Left renal pelvis (tissue), 4 donors: ENCODE measurements at places on chromosomes 1 and 21.

- DNase-seq = no peak
Observed at GRCh38 chr1:17515902-17516301, 23.6 kb upstream of the ARHGEF10L start.

DNA sequence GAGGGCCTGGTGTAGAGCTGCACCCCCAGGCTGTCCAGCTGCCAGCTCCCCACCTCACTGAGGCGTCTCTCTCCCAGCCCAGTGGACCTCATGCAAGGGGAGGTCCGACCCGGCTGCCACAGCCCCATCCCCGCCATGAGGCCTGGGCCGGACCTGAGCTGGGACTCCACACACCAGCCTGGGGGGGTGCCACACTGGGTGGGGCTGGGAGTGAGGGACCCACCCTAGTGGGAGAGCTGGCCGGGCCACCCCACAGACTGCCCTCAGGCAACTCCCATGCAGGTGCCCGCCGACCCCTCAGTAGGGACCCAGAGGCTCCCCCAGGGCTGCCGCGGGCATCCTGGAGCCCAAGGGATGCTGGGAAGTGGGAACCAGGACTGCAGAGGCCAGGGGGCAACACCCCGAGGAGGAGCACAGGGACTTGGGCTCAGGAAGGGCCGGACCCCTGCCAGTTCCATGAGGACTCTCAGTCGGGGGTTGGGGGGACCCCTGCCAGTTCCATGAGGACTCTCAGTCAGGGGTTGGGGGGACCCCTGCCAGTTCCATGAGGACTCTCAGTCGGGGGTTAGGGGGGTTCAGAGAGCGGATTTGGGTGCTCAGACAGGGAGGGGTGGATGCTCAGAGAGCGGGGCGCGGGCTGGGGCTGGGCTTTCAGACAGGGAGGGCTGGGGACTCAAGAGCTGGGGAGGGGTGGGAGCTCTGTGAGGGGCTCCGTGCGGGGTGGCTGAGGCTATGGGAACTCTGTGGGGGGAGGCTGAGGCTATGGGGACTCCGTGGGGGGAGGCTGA lies 1.2 kb upstream of the RNF223 start:
- no peak for DNase-seq

- DNase-seq = no peak
Observed at GRCh38 chr1:11985851-11986250, 5.6 kb downstream of the MFN2 start.

- DNase-seq = no peak
Observed at GRCh38 chr1:63501256-63501655, 21.8 kb downstream of the ITGB3BP start.

- no peak for DNase-seq
Observed at GRCh38 chr1:35797380-35797779, 10.4 kb upstream of the AGO4 start.

GRCh38 chr1:108961752-108962486 lies 1.4 kb downstream of the CLCC1 start:
- no peak for DNase-seq

DNA sequence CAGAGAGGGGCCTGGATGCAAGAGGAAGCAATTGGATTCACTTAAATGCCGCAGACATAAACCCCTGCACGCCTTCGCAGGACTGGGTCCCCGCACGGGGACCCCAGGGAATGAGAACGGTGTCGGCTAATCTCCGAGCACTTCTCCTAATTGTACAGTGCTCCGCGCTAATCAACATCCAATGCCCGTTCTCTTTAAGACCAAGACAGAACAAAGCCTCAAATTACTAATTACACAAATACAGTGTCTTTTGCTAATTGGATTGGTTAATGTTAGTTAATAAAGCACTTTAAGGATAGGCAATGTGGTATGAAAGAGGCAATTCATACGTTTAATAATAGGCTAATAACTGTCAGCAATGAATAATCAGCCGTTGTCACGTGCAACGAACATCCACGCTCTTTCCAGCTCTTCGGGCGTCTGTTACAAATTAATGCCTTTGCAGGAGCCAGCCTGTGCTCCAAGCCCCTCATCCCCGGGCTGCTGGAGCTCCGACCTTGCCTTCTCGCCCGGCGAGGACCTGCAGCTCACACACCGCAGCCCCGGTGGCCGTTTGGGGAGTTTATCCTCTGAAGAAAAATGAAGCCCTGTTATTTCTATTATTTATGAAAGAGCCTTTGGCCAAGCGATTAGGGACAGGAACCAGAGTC lies 157.8 kb downstream of the PRDM16 start:
- DNase-seq = no peak

GRCh38 chr1:204453141-204453772 lies 41.3 kb downstream of the PIK3C2B start:
- no peak for DNase-seq

DNA sequence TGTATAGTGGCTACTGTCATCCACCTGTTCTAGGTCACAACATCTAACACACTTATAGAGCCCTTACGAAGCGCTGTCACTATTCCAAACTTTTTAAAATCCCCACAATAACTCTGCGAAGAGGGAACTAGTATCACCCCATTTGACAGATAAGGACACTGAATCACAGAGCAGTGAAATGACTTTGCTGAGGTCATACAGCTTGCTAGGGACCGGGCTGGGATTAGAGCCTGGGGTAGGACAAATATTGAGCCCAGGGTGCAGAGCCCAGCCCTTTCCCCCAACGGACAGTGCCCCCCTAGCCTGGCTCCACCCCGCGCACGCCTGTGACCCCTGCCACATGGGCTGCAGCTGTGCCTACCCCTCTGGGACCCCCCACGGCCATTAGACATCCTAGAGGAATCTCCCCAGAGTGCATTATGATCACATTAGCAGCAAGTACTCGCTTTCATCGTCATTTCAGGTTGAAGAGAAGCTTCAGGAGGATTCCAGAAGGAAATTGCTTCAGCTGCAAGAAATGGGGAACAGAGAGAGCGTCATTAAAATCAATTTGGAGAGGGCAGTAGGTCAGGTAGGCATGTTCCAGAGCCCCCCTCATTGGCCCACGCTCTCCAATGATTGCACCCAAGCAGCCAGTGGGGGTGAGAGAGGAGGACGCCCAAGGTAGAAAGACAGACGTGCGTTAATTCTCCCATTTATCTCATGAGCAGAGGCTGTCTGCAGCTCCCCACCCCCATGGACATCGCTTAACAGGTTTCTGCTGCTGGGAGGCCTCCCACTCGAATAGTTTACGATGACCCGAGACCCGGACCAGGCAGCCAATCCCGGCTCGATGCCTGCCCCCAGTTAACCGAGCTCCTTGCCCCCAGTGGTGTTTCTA lies 77.2 kb downstream of the FHAD1 start:
- DNase-seq = no peak

DNA sequence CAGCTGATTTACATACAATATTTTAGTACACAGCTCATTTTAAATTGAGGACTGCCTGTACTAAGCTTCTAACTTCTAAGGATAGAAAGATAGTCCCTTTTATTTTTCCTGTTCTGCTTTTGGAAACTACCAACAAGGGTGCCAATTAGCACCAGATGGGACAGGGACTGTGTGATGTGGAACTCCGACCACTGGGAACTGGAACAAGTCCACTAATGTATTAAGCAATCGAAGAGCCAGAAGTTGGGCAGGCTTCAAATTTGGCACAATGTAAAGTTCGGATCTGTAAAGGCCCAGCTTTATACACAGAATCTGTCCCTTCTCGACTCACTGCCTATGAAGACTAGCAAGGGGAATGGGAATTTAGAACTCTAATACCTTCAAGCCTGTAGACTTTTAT lies 149.3 kb downstream of the ZC3H11B start:
- DNase-seq = no peak

- DNase-seq = no peak
Observed at GRCh38 chr21:42311816-42312625, 3.2 kb downstream of the TFF3 start.

GRCh38 chr1:162033428-162033827 lies 9.8 kb upstream of the OLFML2B start:
- DNase-seq = no peak

GRCh38 chr1:203041351-203041932 lies 15.2 kb downstream of the PPFIA4 start:
- DNase-seq = no peak

DNA sequence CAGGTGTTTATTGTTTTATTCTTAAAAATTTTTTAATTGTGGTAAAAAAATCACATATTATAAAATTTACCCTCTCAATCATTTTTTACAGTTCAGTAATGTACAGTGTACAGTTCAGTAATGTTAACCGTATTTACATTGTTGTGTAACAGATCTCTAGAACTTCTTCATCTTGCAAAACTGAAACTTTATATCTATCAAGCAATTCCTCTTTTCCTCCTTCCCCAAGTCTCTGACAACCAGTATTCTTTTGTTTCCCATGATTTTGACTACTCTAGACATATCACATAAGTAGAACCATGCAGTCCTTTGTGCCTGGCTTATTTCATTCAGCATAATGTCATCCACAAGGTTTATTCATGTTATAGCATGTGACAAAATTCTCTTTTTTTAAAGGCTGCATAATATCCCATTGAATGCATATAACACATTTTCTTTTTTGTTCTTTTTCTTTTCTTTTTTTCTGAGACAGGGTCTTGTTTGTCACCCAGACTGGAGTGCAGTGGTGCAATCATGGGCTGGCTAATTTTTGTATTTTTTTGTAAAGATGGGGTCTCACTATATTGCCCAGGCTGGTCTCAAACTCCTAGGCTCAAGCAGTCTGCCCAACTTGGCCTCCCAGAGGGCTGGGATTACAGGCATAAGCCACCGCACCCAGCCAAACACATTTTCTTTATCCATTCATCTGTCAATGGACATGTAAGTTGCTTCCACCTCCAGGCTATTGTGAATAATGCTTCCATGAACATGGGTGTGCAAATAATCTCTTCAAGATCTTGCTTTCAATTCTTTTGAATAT lies 17.2 kb upstream of the RCSD1 start:
- no peak for DNase-seq

GRCh38 chr1:1232796-1233566 lies 944 bp downstream of the B3GALT6 start:
- DNase-seq = no peak

DNA sequence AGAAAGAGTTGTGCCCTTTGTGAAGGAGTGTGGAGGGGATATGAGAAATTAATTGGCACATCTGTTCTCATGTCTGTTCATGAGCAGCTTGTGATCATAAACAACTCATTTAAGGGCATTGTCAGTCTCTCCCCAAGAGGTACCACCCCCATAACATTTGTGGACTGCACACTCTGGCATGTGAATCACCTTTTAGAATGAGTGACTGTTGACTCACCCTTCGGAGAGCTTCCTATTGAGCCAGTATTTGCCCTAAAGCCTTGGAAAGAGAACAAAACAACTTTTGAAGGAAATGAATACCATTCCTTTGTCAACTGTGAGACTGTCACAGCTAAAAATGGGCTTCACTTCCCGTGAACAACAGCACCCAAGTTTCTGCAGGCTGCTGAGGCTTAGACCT lies 27.5 kb upstream of the MYSM1 start:
- DNase-seq = no peak

- no peak for DNase-seq
Observed at GRCh38 chr1:65022216-65022615, 55.9 kb upstream of the JAK1 start.

- DNase-seq = no peak
Observed at GRCh38 chr1:19514391-19514831, 29.1 kb upstream of the CAPZB start.

- DNase-seq = no peak
Observed at GRCh38 chr21:31484219-31484618, 140.2 kb upstream of the TIAM1 start.

DNA sequence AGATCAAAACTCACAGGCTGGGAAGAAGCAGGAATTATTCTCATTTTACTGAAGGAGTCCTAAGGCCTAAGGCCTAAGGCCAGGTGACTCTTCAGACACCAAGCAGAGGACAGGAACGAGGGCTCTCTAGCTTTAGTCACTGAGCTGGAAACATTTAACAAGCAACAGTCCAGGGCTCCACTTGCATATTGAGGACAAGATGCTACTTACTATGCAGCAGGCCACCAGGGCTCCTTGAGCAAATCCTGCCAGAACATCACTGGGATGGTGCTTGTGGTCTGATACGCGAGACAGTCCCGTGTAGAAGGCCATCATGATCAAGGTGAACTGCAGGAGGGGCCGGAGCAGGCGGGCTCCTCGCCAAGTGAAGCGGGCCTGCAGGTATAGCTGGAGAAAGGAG lies 67.6 kb downstream of the PLPP3 start:
- DNase-seq = no peak

GRCh38 chr1:240314845-240315801 lies 223.4 kb downstream of the FMN2 start:
- no peak for DNase-seq

- DNase-seq = no peak
Observed at GRCh38 chr1:59673573-59674450, 140.9 kb upstream of the HOOK1 start.

GRCh38 chr1:165383067-165383466 lies 26.6 kb upstream of the LMX1A start:
- no peak for DNase-seq

DNA sequence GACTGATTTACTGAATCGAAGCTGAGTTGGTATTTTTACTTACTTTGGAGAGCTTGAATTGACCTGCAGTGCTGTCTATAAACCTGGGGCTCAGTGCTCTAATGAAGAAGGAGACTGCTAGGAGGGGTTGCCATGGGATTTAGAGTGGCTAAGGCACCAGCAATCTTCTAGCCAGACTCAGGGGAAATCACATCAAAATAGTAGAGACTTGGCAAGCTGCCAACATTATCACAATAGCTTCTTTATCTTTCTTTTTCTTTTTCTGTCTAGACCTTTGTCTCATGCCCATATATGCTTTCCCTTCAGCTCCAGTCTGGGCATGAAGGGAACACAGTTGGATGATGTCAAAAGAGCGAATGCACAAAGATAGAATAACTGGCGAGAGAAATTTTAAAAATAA lies 301.1 kb upstream of the DPYD start:
- no peak for DNase-seq

DNA sequence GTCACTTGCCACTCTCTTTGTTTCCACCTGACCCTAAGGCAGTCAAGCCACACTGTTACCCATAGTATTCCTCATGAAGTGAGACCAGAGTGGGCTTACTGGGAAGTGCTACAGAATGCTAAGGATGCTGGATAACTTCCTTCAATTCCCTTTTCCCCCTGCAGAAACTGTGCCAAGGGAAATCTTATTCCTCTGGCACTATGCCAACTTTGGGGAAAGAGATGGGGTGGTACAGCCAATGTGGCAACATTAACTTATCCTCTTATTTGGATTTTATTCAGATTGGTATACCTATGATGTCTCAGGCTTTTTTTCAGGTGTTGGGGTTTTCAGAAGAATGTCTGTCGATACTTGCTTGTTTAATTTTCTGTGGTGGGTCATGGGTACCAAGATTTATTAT lies 599.4 kb upstream of the PBX1 start:
- no peak for DNase-seq

DNA sequence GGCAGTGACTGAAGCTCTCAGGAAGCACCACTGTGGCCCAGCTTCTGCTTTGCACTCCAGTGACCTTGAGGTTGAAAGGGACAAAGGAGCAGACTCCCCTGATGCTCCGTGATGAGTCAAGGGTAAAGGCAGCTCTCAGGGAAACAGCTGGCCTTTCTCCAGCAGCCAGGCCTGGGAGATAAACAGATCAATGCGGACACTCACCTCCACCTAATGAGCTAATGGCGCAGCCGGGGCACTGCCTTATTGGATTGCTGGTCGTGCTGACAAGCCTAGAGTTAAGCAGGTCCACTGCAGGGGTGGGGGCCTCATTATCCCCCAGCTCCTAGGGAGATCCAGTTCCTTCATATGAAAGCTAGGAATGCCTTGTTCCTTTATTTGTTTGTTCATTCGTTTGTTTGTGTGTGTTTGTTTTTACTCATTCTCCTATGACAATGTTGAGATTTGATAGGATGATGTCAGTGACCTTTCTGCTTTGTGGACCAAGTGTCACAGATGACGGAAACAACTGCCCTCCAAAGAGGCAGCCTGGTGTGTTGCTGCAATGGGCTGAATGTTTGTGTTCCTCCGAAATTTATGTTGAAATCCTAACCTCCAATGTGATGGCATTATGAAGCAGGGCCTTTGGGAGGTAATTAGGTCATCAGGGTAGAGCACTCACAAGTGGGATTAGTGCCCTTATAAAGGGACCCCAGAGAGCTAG lies 141.4 kb upstream of the BEND5 start:
- DNase-seq = no peak
